ENCODE measurements at places on chromosomes 16 and 17. TPM values are rescaled to one million over a fixed set of nuclear protein-coding genes. Genes with fewer than 3 reads are reported as not detected.
A peak's percentile ranks its signal among the peaks of the same experiment; 100 is the strongest.

The MXRA7 gene
- 625 TPM for total RNA-seq

The C17orf50 gene
- total RNA-seq = not detected

The SMIM5 gene
- not detected for total RNA-seq

The TK2 gene
- 57.5 TPM for total RNA-seq

- peak; percentile 82 for DNase-seq
These were observed at the start of gene PIGQ for GRCh38 chr16:569445-570254. Gene PIGQ, plus strand, starts transcription at chr16:569968. Its CDS starts 4,107 bp downstream, at chr16:574075.

GRCh38 chr17:64736804-64737492 lies 74.8 kb upstream of the SMURF2 start:
- peak; percentile 69 for DNase-seq

GRCh38 chr17:43044024-43044423 lies 19.0 kb downstream of the RND2 start:
- no peak for DNase-seq

- DNase-seq = no peak
These were observed 142.4 kb upstream of the IRX3 start for GRCh38 chr16:54429029-54429428.

GRCh38 chr16:19883296-19883965 lies 1.2 kb downstream of the GPRC5B start:
- DNase-seq = peak; percentile 16

DNA sequence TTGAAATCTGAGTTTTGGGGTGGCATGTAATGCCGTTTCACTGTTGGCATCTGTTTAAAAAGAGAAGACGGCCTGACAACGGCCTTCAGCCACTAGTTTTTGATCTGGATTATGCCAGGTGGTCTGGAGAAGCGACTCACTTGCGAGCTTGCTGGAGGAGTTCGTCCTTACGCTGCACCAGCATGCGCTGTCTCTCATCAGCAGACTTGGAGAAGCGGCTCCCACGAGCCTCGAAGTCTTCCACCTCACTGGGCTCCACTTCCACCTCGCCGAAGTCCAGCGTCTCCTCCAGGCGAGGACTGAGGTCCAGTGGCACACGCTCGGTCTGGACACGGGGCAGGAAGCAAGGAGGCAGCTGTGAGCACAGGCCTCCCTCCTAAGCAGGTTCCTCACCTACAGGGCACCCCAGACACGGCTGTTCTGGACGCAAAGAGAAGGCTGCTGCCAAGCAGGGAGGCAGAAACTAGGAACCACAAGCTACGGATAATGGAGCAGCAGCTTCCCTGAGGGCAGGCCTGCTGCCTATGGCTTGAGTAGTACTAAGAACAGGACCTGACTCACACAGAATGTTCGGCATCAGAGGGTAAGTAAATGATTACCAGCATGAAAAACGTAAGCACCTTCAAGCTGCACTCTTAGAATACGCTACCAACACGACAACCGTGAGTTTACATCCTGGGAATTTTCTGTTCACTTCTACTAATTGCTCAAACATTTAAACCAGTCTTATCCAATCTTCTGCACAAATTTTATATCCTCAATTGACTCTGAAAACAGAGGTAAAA lies 61.4 kb downstream of the AMFR start:
- DNase-seq = no peak

DNA sequence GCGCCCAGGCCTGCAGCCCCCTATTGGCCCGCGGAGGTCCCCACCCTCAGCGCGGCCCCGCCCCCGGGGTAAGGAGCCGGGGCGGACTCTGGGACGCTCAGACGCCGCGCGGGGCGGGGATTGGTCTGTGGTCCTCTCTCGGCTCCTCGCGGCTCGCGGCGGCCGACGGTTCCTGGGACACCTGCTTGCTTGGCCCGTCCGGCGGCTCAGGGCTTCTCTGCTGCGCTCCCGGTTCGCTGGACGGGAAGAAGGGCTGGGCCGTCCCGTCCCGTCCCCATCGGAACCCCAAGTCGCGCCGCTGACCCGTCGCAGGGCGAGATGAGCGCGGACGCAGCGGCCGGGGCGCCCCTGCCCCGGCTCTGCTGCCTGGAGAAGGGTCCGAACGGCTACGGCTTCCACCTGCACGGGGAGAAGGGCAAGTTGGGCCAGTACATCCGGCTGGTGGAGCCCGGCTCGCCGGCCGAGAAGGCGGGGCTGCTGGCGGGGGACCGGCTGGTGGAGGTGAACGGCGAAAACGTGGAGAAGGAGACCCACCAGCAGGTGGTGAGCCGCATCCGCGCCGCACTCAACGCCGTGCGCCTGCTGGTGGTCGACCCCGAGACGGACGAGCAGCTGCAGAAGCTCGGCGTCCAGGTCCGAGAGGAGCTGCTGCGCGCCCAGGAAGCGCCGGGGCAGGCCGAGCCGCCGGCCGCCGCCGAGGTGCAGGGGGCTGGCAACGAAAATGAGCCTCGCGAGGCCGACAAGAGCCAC lies at the start of gene NHERF1:
NHERF1 (plus strand) TSS at position 100 of the 750 bp plus-strand sequence; CDS start at position 319, 219 bp downstream.
- peak; percentile 97 for DNase-seq

- no peak for DNase-seq
These were observed 69.7 kb upstream of the CHMP6 start for GRCh38 chr17:80921741-80922579.

- no peak for DNase-seq
These were observed 46.1 kb downstream of the TBX4 start for GRCh38 chr17:61498042-61498994.

GRCh38 chr16:81505011-81505661 lies 60.5 kb downstream of the CMIP start:
- DNase-seq = no peak

- no peak for DNase-seq
These were observed 258 bp downstream of the PRKCB start for GRCh38 chr16:23836078-23836403.

DNA sequence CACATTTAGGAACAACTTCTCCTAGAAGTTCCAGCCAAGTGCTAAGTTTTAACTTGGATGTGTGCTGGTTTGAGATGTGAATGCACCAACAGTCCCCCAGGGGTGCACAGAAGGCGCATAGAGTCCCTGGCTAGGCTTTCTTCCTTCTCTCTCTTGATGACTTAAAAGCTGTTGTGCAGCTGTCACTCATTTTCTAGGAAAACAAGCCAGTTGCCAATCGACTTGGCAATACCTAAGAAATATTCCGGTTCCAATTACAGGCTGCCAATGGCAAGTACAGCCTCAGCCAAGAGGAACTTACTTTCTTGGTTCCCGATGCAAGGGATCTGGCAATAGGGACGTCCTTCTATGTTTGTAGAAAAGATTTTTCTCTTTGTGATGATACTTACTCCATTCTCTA lies 266.6 kb upstream of the EEF2KMT start:
- DNase-seq = no peak

GRCh38 chr16:4341250-4341649 lies 9.9 kb downstream of the PAM16 start:
- no peak for DNase-seq

GRCh38 chr17:47735139-47735464 lies 2.1 kb downstream of the TBX21 start:
- no peak for DNase-seq

DNA sequence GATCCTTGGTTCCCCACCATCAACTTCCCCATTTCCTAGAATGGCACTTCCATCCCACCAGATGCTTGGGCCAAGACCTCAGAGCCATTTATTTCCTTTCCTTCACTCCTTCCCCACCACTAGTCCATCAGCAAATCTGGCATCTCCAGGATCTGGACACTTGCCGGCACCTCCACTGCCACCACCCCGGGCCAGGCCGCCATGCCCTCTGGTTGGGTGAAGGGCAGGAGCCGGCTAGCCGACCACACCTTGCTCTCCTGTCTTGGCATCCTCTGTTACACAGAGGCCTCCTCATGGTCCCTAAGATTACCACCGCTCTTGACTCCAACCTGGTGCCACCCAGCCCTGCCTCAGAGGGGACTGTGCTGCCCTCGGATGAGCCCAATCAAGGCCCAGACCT lies 104.5 kb downstream of the RMI2 start:
- DNase-seq = no peak

DNA sequence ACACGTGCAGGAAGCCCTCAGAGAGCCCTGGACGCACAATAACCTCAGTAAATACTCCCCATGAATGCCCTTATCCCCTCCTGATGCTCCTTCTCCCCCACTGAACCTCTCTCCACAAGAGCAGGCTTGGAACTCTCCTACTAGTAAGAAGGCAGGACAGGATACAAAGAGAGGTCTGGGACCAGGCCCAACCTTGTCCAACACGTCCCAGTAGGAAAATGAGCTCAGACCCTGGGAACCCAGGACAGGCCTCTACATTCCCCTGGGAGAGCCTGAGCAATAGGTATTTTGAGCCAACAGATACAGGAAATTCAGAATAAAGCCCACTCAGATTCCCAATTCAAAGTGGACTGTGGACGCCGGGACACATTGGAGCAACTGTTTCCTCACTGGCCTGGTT lies 19.2 kb downstream of the ZNF423 start:
- DNase-seq = no peak

DNA sequence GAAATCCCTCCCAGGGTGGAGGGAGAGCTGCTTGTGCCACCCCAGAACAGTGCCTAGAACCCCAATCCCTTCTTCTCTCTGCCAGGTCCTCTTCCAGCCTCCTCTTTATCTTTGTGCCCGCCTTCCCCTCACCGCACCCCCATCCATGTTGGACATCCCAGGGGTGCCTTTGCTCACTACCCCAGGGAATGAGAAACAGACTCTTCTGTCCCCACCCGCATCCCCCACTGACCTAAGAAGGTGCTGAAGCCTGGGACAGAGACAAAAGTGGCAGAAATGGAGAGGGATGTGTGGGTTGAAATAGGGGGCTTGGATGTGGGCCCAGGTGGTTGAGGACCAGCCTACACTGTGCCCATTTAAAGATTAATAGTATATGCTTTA lies 17.0 kb downstream of the ALOX15B start:
- no peak for DNase-seq
